ENCODE measurements at places on chromosomes 12 and 14.

DNA sequence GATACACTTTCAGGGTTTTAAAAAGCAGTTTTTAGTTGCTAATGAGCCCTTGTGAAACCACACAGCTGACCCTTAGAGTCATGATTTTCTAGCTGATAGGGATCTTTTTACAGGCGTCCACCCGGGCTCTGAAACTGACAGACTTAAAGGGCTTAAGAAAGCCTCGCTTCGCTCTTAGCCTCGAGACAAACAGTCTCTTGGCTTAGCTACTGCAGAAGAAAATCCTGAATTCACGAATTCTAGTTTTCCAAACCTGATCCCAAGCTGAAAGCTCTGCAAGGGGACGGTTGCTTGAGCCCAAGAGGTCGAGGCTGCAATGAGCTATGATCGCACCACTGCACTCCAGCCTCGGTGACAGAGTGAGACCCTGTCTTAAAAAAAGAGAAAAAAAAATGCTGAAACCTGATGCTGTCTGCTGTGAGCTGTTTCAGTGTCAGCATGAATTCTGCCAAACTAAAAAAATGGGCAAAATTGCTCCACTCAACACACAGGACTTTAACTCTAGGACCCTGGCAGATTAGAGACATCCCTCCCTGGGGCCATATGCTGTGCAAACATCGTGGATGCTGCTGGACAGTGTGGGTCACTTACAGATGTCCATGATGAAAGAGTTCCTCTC, 3.1 kb upstream of the HPD start:
- no peak for DNase-seq

- DNase-seq: no peak
Observed at GRCh38 chr12:101336437-101336836, 56.5 kb downstream of the UTP20 start.

DNA sequence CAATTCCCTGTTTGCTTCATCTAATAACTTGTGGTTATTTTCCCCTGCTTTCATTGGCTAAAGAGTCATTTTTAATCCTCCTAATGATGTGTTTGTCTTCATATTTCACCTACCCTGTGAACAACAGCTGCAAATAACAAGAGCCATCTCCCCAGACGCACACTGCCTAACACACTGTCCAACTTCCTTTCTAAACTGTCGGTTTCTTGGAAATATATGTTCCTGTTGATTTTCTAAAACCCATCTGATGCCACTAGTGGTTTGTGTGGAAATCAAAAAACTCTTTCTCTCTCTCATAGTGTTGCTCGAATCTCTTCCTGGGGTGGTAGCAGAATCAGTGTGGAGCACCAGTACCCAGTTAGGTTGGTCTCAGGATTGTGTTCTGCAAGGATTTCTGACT, 226.9 kb downstream of the EPS8 start:
- DNase-seq: no peak

DNA sequence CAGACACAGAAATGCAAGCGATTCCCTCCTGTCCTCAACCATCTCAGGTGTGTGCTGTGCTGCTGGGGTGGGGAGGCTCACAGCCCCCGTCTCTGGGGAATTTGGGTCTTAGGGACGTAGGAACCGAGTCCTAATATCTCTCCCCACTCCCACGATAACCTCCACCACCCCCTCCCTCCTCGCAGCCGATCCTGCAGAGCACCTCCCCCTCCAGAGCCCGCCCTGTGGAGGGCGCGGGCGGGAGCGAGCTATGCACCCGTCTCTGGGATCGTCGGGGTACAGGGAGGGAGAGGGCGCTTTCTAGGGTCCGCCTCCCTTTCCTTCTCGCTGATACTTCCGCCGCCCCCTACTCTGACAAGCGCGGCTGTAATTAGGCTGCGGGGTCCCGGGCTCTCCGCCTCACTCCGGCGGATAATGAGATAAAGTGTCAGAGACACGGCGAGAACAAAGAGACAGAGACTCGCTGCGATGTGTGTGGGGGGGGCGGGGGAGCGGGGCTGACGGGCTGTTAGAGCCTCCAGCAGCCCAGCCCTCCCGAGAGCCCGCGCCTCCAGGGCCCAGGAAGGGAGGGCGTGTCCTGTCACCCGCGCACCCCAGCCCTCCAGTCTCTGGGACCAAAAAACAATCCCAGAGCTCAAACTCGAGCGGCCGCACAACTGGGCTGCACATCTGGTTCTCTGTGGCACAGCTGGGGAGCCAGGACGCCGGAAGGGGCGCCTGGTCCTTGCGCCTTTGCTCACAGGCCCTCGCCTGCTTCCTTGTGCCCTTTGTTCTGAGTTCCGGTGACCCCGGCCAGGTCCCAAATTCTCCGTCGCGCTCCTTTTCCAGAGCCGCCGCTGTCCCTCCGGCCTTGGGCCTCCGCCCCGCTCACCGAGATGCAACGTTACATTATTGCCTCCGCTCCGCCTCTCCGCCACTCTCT, 8.7 kb downstream of the SHMT2 start:
- DNase-seq: no peak

DNA sequence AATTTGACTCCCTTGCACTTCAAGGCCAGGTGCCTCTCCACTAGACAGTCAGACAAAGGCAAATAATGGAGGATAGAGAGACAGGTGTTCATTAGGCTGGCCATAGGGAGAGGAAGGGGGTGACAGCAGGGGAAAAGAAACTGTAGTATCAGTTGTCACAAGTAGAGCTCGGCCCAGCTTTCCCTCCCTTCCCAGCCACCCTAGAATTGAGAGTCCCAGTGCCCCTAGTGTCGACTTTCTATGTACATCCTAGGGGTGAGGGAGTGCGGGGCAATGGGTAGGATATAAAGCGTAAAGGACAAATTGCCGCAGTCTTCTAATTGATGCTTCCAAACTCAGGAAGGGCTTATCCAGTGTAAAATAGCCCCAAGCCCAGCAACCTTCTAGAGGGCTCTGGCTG, 39.0 kb downstream of the BAZ2A start:
- DNase-seq: no peak

DNA sequence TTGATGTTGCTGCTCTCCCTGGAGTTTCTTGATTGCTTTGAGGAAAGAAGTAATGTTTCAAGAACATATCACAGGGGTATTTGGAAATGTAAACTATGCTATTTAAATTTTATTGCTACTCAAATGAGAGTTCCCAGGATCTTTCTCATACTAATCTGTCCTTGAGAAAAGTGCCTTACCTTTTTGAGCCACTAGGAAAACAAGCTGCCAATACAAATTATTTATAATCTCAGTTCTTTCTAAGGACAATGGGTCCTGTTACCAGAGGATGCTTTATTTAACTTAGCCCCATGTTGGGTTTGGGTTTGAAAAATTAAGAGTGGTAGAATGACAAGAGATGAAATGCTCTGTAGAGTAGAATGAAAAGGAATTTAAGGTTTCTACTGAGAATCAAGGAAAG, 258.2 kb upstream of the PRKD1 start:
- no peak for DNase-seq

DNA sequence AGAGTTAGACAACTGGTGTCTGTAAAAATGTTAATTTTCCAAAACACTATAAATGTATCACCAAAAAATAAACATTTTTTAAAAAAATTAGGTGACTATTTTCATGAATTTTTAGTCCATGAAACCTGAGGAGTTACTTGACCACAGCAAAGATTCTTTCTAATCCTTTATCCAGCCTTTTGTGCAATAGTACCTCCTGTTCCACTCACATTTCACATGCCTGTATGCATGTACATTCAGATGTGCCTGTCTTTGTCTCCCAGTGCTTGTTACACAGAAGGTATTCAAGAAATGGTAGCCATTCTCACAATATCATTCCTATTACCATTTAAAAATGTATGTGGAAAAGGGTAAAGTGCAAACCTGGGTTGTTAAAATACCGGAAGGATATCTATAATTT, 857.0 kb downstream of the DIO2 start:
- no peak for DNase-seq

GRCh38 chr14:37157987-37158386, 14.4 kb downstream of the SLC25A21 start:
- DNase-seq: no peak

GRCh38 chr14:70716958-70717357, 75.2 kb downstream of the TTC9 start:
- DNase-seq: no peak

- DNase-seq: no peak
Observed at GRCh38 chr14:49218436-49219092, 367.6 kb downstream of the RPS29 start.

- DNase-seq: no peak
Observed at GRCh38 chr12:3107071-3107583, 29.9 kb downstream of the TSPAN9 start.

- DNase-seq: no peak
Observed at GRCh38 chr12:88623777-88624548, 43.7 kb upstream of the KITLG start.

GRCh38 chr12:41556176-41556575, 368.1 kb downstream of the PDZRN4 start:
- DNase-seq: no peak

DNA sequence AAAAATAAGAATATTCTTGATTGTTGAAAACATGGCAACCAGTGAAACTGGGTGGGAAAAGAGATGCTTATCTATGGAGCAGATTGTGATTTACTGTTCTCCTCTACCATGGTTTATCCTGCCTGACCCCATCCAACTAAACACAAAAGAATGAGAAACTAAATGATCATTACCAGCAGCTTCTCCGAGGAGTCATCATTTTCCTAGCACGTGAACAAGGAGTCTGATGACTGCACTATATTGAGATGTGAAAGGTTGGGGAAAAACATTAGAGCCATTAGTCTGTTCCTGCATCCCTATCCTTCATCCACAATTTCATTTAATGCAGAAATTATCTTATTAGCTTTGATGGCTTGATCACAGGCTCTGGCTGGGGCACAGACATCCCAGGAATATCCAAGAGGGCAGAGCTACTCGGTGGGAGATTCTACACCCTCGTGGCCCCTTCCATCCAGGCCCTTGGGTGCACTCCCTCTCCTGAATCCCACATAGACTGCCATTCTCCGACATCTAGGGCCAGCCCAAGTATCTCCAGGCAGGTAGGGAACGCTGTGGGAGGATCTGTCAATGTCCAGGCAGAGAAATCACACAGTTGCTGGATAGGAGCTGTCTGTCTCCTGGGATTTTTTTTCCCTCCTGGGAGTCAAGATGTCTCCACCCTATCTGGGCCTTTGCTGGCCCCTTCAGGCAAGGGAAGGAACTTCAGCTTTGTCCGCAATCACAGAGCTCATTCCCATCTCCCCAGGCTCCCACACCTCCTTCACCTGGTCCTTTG, 43.3 kb upstream of the DHRS4 start:
- no peak for DNase-seq

- DNase-seq: no peak
Observed at GRCh38 chr14:42163136-42163535, 556.5 kb downstream of the LRFN5 start.

DNA sequence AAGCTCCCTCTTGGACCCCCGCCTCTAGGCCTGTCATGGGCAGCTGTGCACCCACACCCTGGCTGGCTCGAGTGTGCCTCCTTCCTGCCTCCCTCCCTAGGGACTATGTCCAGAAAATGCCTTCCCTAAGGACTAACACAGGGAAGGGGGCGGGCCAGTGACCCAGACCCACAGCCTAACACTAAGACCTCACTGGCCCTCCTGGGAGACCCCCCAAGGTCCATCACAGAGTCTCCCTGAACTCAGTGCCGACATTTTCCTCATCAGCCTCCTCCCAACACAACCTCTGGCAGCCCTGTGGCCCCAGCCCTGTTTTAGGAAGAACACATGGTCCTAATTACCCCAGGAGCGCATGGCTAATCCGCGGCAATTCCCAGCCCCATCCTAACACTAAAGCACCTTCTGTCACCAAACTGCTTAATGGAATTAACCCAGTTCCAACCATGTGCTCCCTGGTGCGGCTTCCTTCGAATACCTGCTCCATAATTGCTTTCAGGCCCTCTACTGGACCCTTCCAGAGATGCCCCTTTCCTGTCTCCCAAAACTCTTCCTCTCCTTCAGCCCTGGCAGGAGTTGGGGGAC, 5.6 kb downstream of the MSI1 start:
- no peak for DNase-seq

DNA sequence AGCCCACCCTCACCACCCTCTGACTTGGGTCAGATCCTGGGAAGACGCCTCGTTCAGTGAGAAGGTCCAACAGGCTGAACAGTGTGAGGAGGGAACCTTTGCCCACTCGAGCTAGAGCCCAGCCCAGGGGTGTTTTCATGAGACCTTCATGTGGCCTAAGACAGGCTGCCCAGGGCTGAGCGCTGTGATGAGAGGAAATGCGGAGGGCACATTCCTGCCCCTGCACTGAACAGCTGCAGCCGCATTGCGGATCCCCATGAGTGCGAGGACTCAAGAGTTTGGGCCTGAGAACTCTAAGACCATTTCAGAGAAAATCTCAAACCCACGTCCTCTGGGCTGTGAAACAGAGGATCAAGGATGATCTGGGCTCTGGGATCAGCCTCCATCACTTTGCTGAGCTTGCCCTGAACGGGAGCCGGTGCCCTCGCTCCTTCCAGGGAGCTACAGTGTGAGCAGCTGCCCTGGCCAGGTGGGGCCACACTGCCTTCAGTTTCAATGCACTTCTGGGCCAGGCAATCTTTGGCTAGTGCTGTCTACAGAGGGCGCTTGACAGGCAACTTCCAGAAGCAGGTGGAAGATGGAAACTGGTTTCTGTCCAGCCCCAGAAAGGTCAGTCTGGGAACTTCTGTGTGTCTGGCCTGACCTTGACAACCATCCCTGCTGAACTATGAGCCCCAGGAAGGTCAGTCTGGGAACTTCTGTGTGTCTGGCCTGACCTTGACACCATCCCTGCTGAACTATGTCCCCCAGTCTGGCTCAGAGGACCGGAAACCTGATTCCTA, 43.5 kb upstream of the P2RX7 start:
- no peak for DNase-seq

- no peak for DNase-seq
Observed at GRCh38 chr14:50339178-50339804, 27.2 kb downstream of the DMAC2L start.

DNA sequence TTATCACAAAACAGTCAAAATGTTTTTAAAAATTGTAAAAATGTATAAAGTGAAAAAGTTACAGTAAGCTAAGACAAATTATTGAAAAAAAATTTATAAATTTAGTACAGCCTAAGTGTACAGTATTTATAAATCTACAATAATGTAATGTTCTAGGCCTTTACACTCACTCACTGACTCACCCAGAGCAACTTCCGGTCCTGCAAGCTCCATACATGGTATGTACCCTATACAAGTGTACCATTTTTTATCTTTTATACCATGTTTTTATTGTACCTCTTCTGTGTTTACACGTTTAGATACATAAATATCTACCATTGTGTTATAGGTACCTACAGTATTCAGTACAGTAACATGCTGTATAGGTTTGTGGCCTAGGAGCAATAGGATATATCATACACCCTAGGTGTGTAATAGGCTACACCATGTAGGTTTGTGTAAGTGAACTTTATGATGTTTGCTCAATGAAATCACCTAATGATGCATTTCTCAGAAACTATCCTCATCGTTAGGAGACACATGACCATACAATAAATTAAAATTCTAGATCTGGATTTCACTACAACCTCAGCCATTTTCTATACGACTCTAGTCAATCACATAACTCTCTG, 66.8 kb downstream of the TXNDC16 start:
- DNase-seq: no peak

GRCh38 chr12:89789862-89790261, 81.2 kb upstream of the ATP2B1 start:
- no peak for DNase-seq
